NCI-H1436 treated with DMSO at 0.1 percent for 48 hours (cell line): ENCODE measurements at places on chromosomes 6 and 20.

DNA sequence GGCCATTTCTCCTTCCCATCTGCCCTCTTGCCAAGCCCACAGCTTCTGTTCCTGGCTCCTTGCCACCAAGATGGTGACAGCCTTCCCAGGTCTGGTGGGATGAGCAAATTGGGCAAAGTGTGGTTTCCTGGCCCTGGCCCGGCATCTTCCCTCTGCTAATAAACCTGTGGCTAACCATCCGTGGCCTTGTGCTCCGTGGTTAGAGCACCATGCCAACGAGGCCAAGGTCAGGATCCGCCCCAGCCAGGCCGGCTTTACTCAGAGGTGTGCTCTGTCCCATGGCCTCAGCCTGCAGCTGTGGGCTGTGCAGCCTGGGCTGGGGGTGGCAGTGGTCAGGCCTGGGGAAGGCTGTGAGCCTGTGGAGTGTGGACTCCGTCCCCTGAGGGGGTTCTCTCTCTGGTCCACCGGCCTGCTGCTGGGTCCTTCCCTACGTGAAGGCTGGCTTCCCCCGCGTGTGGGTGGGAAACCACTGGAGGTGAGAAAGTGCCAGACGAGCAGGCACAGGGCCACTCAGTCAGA is 117.4 kb downstream of the VEGFA start:
- DNase-seq: no peak

DNA sequence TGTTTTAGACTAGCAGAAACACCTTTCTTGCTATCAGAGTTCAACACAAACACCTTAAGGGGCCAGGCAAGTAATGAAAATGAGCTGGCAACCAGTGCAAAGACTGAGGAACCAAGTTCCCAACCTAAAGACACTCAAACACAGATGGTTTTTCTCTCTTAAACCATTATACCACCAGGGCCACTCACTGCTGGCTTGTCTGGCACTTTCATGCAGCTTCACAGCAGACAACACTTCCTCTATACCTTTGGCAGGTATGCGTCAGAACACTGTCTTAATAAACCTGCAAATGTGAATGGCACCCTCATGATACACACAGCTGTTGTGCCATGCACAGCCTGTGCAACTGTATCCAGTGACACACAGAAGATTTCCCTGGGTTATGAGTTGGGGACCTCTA is 41.6 kb downstream of the NFATC2 start:
- no peak for DNase-seq

GRCh38 chr6:166308033-166308768 is at the start of gene PRR18:
TSS of gene PRR18 (minus strand) at chr6:166308392. CDS start at chr6:166308142, 250 bp downstream.
- no peak for DNase-seq

DNA sequence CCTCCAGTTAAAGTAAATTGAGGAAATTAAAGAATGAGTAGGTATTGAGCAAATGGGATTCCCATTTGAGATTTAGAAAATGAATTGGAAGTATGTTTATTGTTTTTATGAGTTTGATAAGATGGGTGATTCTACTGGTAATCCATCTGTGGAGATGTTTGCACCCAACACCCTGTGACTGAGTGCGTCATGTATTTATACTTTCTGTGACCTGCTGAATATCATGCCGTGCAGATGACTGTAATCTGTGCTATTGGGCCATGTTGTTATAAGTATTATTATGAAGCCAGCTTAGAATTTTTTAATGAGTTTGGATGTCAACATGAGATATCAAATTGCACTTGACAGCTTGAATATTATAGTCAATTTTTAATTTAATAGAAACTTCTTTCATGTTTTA is 17.7 kb downstream of the FAM83B start:
- DNase-seq: no peak

- DNase-seq: no peak
These were observed 31.6 kb upstream of the FOXC1 start for GRCh38 chr6:1577896-1578745.

DNA sequence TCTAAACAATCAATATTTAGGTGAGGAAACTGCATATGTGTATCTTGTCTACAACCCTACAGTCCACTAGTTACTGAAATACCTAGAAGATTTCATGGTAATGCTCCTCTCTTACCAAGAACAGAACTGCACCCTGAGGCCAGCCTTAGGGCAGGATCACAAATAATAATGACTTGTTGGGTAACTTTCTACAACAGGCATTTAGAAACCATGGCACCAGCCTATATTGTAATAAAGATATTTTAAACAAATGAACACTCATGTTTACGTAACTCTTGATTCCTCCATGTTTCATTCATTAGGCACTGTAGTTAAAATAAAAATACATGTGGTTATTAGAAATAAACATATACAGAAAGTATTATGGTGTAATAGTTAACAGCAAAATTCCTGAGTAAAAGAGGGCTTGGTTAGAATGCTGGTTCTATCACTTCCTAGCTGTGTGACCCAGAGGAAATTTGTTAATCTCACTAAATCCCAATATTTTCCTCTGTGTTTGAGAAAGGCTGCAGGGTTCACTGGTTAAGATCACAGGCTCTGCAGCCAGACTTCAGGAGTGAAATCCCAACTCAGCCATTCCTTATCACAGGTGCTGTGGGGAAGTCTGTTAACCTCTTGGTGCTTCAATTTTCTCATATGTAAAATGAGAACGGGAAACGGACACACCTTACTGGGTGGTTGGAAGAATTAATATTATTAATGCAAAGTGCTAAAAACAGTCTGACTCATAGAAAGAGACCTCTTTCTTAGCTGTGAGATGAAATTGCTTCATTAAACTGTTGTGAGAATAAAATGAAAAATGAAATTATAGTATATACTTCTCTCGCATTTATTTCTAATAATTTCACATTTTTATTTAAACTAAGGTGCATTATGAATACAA is 8.5 kb downstream of the HMGN3 start:
- DNase-seq: no peak

DNA sequence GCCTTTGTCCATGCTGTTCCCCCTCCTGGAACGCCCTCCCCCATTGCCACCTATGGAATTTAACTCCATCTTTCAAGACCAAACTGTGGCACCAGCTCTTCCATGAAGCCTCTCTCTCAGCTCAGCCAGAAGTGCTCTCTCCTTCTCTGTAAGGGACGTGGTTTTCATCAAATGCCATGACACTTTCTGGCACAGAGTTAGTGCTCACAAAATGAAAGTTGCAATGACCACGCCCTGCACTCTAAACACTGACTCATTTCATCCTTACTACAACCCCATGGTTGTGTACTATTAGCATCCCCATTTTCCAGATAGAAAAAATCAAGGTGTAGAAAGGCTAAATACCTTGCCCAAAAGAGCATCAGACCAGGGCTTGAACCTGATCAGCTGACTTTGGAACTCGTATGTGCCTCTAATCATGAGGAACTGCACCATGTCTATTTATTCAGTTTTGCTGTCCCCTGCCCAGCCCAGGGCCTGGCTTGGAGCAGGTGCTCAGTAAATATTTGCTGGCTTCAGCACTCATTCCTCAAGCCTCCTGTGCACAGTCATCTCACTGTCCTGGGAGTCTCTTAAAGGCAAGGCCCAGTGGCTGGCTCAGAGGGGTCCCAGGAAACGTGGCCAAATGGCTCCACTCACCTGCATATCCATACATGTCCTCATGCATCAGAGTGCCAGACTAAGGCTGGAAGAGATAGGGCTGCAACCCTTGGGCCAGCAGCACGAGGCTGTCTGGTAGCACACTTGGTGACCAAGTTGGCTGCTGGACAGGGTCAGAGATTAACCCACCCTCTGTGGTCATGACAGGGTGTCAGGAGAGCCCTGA is 77.9 kb downstream of the MRPL14 start:
- DNase-seq: no peak

GRCh38 chr6:134056046-134056445 is 3.6 kb upstream of the SLC2A12 start:
- no peak for DNase-seq

DNA sequence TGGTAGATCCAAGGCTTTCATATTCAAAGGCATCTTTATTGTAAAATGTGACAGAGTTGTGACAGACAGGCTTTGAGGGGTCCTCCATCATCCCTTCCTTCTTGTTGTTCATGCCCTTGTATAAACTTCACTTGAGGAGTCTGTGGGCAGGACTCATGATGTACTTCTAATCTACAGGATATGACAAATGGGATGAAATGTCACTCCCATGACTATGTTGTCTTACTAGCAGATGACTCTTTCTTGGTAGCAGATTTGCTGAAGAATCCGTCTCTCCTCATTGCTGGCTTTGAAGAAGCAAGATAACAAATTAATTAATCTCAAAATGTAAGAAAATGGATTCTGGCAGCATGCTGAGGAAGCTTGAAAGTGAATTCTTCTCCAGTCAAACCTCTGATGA is 566.1 kb downstream of the TFAP2B start:
- DNase-seq: no peak

- no peak for DNase-seq
These were observed 78.3 kb downstream of the RPP40 start for GRCh38 chr6:4925580-4925979.

DNA sequence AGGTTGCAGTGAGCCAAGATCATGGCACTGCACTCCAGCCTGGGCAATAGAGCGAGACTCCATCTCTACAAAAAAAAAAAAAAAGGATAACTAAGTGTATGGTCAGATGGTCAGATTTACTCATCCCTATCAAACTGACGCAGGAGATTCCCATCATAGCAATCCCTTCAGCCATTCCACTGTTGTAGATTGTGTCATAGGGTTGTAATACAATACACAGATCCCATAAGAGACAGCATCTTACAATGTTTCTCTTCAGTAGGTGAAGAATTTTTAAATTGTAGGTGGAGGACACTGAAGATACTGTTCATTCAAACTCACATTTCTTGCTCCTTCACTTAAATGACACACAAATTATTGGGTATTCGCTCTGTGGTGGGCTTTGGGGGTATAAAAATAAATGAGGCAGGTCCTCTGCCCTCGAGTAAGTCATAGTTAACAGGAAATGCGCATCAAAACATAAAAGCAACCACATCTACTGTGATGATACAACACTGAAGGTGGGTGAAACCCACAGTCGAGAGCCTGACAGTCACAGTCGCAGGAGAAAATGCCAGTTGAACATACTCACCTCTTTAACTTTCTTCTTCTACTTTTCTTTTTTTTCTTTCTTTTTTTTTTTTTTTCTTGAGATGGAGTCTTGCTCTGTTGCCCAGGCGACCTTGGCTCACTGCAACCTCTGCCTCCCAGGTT is 205.5 kb downstream of the ZNF217 start:
- no peak for DNase-seq

GRCh38 chr6:157530126-157530525 is 149.1 kb downstream of the ZDHHC14 start:
- DNase-seq: no peak

- no peak for DNase-seq
These were observed 169.3 kb downstream of the BCAS1 start for GRCh38 chr20:53901064-53901463.

DNA sequence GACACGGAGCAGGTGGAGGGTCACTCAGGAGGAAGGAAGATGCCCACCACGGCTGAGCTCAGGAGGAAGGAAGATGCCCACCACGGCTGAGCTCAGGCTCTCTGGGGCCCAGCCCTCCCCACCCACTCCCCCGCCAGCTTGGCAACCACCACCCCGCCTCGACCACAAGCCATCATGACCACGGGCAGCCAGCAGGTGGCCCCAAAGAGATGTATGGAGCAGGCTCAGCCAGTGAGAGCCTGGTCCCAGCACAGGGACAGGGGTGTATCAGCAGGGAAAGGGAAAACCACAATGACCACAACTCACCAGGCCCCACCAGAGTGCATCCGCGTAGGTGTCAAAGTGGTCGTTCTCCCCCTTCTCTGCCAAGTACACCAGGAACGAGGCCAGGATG is 30.4 kb downstream of the KCNQ2 start:
- no peak for DNase-seq

DNA sequence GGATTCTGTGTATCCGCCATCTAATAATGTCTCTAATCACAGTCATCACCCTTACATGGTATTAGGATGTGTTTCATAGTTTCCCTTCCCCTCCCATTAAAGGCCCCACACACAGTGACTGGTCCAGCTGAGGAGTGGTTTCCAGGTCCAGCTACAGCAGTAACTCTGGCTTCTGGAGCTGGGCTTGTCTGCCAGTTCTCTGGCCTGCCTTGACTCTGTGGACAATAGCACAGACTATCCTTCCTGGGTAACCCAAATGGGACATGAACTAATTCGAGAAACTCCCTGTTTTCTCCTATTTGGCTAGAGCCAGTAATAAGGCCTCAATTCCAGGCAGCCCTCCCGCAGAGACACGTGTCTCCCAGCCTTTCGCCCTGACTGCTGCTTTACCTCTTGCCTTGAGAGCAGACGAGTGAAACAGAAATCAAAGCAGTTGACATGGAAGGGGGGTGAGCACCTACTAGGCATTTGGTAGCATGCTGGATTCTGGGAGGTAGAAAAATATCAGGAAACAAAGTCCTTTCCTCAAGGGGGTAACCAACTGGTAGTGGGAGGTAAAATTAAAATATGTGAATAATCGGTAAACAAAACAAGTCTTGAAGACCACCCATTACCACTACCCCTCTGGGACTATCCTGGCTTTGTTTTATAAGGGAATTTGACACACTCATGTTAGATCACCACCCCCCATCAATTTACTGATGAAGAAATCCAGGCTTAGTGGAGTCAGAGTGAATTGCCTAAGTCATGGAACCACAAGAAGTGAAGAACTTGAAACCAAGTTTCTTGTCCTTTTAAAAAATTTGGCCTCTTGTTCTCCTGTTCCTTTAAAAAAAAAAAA is 1.2 kb downstream of the TRAF3IP2 start:
- DNase-seq: no peak

GRCh38 chr20:23569570-23569969 is 1.3 kb upstream of the CST9L start:
- DNase-seq: no peak

GRCh38 chr6:128421788-128422187 is 98.6 kb downstream of the PTPRK start:
- DNase-seq: no peak

GRCh38 chr6:34992376-34992775 is 103.3 kb downstream of the ANKS1A start:
- DNase-seq: no peak

- DNase-seq: no peak
These were observed 540.5 kb upstream of the IMPG1 start for GRCh38 chr6:76612954-76613353.

GRCh38 chr6:3428247-3428646 is 28.6 kb downstream of the SLC22A23 start:
- DNase-seq: no peak

DNA sequence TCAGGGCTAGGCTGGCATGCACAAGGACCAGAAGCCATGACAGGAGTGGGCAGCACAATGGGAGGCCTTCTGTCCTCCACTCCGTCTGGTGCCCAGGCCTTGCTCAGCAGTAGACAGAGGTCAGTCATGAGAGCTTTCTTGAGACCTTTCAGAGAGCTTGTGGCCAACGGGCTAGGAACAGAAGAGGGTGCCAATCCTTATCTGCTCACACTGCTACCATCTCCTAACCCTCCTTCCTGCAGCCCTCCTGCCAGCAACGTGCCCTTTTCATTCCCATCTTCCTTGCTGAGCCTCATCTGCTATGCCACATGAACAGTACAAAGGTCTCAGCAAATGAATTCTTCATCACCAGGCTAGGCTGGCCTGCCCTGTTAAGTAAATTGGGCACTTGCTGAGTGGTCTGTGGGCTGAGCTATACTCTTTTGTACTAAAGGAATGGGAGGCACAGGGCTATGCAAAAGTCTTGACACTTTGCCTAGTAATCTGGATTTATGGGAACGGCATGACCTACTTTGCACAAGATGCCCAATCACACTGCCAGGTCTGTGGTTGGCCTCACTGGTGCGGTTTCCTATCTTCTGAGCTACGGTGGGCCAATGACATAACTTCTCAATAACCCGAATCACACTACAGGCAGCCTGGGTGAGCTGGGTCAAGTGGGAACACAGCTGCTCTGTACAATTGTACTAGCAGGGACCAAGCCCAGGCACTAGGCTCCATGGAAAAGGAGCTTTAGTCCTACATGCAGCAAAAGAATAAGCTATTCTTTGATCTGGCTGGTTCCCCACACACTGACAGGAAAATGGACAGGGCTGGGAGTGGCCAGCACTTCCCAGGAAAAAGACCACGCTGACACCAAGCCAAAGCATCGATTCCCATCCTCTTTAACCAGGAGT is 47.8 kb downstream of the ELOVL5 start:
- DNase-seq: no peak
